ENCODE measurements at places on chromosomes 1 and 21.

GRCh38 chr21:45288441-45288841, 746 bp upstream of the POFUT2 start:
- no peak for DNase-seq

DNA sequence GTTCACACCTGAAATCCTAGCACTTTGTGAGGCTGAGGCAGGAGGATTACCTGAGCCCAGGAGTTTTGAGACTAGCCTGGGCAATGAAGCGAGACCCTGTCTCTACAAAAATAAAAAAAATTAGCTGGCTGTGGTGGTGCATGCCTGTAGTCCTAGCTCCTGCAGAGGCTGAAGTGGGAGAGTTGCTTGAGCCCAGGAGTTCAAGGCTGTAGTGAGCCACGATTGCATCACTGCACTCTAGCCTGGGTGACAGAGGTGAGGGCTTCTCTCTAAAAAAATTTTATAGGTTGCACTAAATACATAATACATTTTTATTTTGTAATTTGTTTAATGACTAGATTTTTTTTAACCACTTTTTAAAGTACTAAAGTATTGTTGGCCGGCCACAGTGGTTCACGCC, 6.1 kb downstream of the PARK7 start:
- no peak for DNase-seq

GRCh38 chr1:158969166-158969565, 37.8 kb downstream of the PYHIN1 start:
- no peak for DNase-seq

DNA sequence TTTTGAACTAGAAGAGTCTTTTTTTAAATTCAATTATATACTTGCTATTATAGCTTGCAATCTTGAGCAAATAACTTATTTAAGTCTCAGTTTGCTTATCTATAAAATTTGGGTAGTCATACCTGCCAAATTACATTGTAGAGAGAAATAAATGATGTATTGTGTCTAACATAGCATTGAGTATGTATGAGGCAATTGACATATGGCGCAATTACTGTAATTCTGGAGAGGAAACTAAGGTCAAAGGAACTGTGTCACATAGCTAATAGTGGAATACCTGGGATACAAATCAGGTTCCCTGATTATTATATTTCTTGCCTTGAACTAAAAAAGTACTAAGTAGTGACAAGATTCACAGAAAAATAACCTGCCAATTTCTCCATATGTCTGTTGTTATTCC, 302.5 kb downstream of the PDE4B start:
- DNase-seq = no peak

GRCh38 chr1:198848649-198849048, 209.8 kb downstream of the PTPRC start:
- no peak for DNase-seq

DNA sequence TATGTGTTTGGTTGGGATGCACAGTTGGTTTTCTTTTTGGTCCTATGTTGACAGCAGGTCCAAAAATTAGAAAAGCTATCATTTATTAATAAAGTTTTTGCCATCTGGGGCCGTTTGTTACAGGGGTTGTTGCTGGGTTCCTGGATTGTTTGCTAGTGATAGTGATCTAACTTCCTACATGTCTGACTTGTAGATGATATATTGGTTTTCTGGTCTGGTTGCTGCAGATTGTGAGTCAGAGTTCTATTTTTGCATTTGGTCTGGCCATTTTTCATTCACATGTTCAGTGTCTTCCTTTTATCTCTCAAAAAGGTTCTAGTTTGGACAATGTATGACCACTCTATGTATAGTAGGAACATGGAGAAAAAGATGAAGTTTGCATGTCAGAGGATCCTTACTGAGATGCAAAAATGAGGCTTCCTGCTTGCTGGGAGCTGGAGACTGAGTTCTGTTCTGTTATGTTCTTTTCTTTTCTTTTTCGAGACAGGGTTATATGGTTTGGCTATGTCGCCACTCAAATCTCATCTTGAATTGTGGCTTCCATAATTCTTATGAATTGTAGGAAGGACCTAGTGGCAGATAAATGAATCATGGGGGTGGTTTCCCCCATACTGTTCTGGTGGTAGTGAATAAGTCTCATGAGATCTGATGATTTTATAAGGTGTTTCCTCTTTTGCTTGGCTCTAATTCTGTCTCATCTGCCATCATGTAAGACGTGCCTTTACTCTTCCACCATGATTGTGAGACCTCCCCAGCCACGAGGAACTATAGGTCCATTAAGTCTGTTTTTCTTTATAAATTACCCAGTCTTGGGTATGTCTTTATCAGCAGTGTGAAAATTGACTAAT, 4.2 kb upstream of the NVL start:
- no peak for DNase-seq

GRCh38 chr21:39968010-39968409, 100.8 kb downstream of the PCP4 start:
- DNase-seq = no peak

DNA sequence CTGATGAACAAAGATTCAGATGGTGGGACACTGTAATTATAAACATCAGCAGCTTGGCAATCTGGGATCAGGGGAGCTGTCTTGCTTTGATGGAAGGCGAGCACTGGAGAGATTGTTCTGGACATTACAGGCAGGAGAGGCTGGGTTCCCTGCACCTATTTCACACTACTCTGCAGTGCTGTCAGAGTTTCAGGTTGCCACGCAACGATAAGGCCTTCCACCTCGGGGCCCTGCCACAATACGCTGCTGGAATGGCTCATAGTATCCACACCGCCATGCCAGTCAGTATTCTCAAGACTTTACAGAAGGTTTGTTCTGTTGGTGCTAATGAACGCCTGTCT, 96.8 kb downstream of the GLIS1 start:
- DNase-seq = no peak

- DNase-seq = no peak
Measured at GRCh38 chr1:227547310-227548118, 15.8 kb upstream of the ZNF678 start.

- DNase-seq = no peak
Measured at GRCh38 chr1:36572142-36572715, 89.5 kb upstream of the CSF3R start.

DNA sequence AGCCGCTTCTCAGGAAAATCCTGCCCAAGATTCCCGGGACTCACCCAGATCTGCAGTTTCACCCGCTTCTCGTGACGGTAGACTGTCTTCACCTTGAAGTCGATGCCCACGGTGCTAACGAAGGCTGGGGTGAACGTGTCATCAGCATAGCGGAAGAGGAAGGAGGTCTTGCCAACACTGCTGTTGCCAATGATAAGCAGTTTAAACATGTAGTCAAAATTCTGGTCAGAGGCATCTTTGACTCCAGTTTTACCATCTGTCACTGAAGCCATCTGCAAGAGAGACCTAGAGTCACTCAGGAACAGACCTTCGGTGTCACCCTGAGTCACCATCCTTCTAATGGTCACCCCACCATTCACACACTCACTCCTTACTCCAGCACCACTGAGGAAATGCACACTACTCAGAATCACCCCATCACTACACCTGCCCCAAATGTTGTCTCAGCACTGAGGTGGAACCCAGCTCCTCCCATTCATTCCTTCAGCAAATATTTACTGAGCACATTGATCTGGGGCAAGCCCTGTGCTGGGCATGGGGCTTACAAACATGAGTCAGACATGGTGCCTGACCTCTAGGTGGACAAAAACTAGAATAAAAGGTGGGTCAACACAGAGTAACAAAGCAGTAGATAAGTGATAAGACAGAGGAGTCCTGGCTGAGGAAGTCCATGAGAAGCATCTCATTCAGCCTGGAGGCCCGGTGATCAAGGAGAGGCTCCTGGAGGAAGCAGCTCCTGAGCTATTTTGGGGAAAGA, 13.5 kb downstream of the RAB3B start:
- no peak for DNase-seq

DNA sequence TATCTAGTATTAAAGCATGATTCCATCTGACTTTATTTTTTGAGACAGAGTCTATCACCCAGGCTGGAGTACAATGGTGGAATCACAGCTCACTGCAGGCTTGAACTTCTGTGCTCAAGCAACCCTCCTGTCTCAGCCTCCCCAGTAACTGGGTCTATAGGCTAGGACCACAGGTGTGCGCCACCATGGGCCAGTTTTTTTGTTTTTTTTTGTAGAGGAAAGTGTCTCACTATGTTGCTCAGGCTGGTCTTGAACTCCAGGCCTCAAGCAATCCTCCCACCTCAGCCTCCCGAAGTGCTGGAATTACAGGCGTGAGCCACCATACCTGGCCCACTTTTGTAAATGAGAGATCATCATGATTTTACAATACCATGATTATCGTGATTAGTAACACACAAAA, 9.2 kb downstream of the PPP1R15B start:
- no peak for DNase-seq

GRCh38 chr1:117368116-117369108, 1.2 kb downstream of the MAN1A2 start:
- no peak for DNase-seq

GRCh38 chr1:220873087-220873486, 6.2 kb upstream of the HLX start:
- no peak for DNase-seq

DNA sequence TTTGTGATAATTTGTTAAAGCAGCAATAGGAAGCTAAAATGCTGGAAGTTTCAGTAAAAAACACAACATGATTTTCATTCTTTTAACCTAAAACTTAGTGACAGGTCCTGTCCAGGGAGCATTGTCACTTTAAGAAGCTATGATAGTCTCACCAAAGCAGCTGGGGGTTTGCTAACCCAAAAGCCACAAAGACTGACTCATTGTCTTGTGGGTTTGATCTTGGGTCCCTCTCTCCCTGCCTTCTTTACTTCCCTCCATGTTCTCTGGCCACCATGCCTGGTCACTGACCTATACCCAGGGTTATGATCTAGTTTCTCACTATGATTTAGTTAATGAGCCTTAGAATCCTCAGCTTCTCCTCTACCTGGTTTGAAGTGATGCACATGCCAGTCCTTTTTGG, 213.5 kb upstream of the PTGFR start:
- no peak for DNase-seq

- no peak for DNase-seq
Measured at GRCh38 chr1:200075522-200075921, 48.0 kb downstream of the NR5A2 start.

GRCh38 chr1:151790940-151791651, 796 bp upstream of the TDRKH start:
- DNase-seq = no peak

GRCh38 chr1:223423641-223424233, 30.5 kb downstream of the CCDC185 start:
- DNase-seq = no peak

GRCh38 chr1:231736464-231736863, 109.9 kb downstream of the DISC1 start:
- DNase-seq = no peak

- DNase-seq = peak; percentile 28
Measured at GRCh38 chr21:45228171-45228641, 59.5 kb downstream of the POFUT2 start.

DNA sequence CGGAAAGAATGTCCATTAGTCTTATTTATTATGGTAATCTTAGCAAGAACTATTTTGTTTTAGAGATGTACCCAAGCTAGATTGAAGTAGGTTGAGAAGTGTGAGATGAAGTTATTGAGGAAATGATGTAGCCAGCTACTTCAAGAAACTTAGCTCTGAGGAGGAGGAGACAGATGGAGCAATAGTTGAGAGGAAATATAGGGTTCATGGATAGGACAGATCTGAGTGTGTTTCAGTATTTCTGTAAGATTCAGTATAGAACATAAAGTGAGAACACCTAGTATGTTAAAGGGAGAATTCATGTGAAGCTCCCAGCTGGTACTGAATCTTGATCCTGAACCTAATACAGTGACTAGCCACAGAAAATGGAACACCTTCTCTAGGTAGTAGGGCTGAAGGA, 28.9 kb downstream of the TSNAX start:
- no peak for DNase-seq

GRCh38 chr1:34806396-34806795, 13.6 kb downstream of the GJA4 start:
- no peak for DNase-seq

- no peak for DNase-seq
Measured at GRCh38 chr1:29688471-29689365, 452.4 kb downstream of the PTPRU start.

DNA sequence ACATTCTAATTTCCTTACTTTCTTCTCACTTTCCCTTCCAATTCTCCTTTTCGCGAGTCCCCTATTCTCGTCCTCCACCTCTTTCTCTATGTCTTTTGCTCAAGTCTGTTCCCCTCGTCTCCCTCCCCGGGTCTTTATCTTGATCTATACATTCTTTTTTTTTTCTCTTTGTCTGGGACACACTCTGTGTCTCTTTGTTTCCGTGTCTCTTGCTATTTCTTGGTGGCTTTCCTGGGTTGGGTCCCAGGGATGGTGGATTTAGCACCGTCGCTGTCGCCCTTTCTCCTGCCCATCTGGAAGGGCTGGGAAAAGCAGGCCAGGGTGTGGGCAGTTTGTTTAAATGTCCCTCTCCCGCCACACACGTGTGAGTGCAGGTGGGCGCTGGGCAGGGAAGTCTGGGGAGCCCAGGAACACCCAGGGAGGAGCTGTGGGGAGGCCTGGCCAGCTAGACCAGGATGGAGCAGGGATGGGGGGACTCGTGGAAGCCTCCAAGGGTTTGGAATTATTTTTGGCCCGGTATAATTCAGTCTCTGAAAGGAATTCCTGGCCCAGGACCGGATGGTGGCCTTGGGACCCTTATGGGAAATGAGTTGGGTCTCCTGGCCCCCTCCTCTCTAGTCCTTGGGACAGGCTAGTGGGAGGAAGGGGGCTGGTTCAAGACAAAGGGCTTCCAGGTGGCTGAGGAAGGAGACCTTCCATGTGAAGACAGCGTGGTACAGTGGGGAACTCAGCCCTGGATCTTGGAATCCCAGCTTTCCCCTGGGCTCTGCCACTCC, 9.5 kb upstream of the ID3 start:
- no peak for DNase-seq

GRCh38 chr1:245234217-245235081, 79.7 kb downstream of the KIF26B start:
- no peak for DNase-seq

DNA sequence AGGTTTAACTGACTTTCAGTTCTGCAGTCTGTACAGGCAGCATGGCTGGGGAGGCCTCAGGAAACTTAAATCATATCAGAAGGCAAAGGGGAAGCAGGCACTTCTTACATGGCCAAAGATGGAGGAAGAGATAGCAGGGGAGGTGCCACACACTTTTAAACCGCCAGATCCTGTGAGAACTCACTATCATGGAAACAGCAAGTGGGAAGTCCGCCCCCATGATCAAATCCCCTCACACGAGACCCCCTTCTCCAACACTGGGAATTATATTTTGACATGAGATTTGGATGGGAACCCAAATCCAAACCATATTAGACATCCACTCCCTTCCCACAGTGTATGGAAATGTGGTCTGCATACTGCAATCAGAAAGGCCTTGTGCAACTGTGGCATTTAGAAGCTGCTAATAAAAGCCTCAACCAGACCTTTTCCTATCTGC, 148.2 kb downstream of the FCRL5 start:
- no peak for DNase-seq

DNA sequence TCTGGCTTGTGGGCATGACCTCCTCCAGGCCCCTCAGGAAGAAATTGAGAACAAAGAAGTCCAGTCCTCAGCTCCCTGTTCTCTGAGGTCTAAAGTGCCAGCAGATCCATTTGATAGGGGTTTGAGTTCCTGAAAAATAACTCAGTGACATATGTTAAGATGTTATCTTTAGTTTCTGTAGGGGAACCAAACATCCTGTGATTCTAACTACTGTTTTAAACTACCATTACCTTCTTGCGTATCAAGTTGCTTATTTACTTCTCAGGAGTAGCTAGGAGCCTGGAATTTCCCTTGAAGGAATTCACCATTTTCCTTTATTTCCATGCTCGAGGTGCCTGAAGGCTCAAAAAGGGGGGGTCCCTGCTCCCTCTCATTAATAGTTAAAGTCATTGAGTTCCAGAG, 18.8 kb upstream of the LIN9 start:
- DNase-seq = no peak

GRCh38 chr1:60894130-60894529, 188.2 kb upstream of the NFIA start:
- no peak for DNase-seq

All from stimulated activated CD4-positive, alpha-beta T cell treated with anti-CD3 and anti-CD28 coated beads, TNF-alpha, amount 100 ng/mL, for 4 hours (primary cell).